Activated naive CD4-positive, alpha-beta T cell treated with anti-CD3 and anti-CD28 coated beads, Interleukin-2, amount 50 U/mL, for 72 hours (primary cell): ENCODE measurements at places on chromosomes 7 and 10. TPM values are rescaled to one million over a fixed set of nuclear protein-coding genes. Genes with fewer than 3 reads are reported as not detected.

The TMEM130 gene
- not detected for total RNA-seq

The SRRM3 gene
- total RNA-seq = not detected

The CADPS2 gene
- not detected for total RNA-seq

The GPR37 gene
- not detected for total RNA-seq

The STEAP4 gene
- not detected for total RNA-seq

The MYH16 gene
- not detected for total RNA-seq

The SFRP4 gene
- not detected for total RNA-seq

The COL17A1 gene
- not detected for total RNA-seq

The PDLIM1 gene
- total RNA-seq = 4.2 TPM

The AGMO gene
- not detected for total RNA-seq

The EGFR gene
- not detected for total RNA-seq

The SLC16A9 gene
- total RNA-seq = 0.07 TPM

The VWDE gene
- total RNA-seq = 2.6 TPM

The WDR86 gene
- not detected for total RNA-seq

The AQP1 gene
- total RNA-seq = not detected

The CPA4 gene
- total RNA-seq = not detected

The MMP21 gene
- not detected for total RNA-seq

The AMPH gene
- not detected for total RNA-seq

The PRPS1L1 gene
- not detected for total RNA-seq

The NPSR1 gene
- total RNA-seq = not detected

The ZPBP gene
- total RNA-seq = not detected

The GTF2IRD1 gene
- total RNA-seq = 1.7 TPM

The ZNF425 gene
- total RNA-seq = 0.45 TPM

The SVOPL gene
- total RNA-seq = not detected

The FXYD4 gene
- total RNA-seq = not detected

The SPACDR gene
- 9.9 TPM for total RNA-seq

The HOXA1 gene
- total RNA-seq = not detected

The RNF148 gene
- total RNA-seq = not detected

The GJD4 gene
- not detected for total RNA-seq

The MYO1G gene
- total RNA-seq = 361 TPM

The GRID1 gene
- not detected for total RNA-seq

The CELF2 gene
- 95.0 TPM for total RNA-seq

The PLEKHS1 gene
- not detected for total RNA-seq

The BMS1 gene
- total RNA-seq = 24.5 TPM

The RPEL1 gene
- not detected for total RNA-seq

The BTBD16 gene
- total RNA-seq = not detected

The OGDHL gene
- total RNA-seq = 0.27 TPM

The TAS2R41 gene
- total RNA-seq = not detected
